ENCODE measurements at places on chromosomes 1 and 21. TPM values are rescaled to one million over a fixed set of nuclear protein-coding genes. Genes with fewer than 3 reads are reported as not detected.

The BCL2L15 gene
- 2.3 TPM for total RNA-seq

- DNase-seq = no peak
These were observed 76.6 kb downstream of the ABCA4 start for GRCh38 chr1:94044290-94044790.

GRCh38 chr1:91732291-91733107 is 153.5 kb downstream of the TGFBR3 start:
- DNase-seq = peak; percentile 85

The GJA4 gene
- not detected for total RNA-seq

DNA sequence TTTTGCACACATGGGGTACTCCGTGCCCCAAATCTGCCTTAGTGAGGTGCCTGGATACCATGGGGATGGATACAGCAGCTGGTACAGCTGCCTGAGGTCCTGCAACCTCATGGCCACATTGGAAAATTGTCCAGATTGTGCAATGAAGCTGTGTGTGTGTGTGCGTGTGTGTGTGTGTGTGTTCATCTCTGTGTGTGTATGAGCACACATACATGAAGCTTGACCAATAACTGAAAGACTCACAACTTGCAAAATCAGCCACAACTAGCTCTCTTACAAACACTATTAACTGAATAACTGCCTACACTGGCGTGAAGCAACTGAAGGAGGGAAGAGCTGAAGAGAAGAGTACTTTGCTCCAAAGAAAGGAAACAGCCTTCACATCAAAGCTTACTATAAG is 78.1 kb downstream of the ERG start:
- DNase-seq = no peak

The TINAGL1 gene
- 2.7 TPM for total RNA-seq

DNA sequence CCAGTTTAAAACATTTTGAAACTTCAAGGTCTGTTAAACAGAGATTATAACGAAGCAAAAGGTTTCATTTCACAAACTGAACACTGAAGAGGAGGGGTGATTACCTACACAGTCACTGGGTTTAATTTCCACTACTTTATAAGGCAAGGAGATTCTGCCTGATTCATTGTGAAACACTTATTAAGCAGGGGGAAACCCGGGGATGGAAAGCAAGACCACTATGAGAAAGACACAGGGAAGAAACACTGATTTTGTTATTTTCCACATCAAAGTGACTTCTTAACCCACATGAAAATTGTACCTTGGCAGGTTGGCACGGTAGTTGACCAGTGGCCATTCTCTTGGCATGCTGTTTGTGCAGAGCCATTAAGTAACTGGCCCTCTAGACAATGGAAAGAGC is 8.1 kb upstream of the F5 start:
- no peak for DNase-seq

DNA sequence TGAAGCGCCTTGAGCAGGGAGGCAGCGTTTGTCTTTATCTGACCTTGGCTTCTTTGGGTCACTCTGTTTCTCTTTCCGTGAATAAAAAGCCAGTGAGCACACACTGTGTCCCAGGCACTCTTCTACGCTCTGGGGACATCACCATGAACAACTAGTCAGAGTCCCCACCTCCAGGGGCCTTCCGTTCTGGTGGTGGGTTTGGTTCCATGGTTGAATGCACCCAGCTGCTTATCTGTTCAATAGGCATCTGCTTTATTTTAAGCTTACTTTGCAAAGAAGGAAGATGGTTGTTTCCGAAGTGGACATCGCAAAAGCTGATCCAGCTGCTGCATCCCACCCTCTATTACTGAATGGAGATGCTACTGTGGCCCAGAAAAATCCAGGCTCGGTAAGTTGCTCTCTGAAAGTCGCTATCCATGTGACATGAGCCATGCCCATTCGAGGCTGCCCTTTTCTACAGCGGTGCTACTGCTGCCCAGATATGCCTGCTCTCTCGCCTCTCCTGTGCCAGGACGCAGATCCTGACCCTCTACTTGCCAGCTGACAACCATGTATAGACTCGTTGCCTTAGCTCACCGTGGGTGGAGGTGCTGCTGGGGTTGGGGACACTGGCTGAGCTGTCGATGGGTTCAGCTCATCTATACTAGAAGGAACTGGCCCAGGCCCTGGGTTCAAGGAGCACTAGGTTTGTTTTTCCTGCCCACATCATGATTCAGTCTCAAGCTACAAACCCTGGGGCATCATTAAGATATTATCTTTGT is 5.9 kb downstream of the MX1 start:
- no peak for DNase-seq

GRCh38 chr1:119329541-119330461 is 38.8 kb upstream of the HAO2 start:
- DNase-seq = peak; percentile 15

DNA sequence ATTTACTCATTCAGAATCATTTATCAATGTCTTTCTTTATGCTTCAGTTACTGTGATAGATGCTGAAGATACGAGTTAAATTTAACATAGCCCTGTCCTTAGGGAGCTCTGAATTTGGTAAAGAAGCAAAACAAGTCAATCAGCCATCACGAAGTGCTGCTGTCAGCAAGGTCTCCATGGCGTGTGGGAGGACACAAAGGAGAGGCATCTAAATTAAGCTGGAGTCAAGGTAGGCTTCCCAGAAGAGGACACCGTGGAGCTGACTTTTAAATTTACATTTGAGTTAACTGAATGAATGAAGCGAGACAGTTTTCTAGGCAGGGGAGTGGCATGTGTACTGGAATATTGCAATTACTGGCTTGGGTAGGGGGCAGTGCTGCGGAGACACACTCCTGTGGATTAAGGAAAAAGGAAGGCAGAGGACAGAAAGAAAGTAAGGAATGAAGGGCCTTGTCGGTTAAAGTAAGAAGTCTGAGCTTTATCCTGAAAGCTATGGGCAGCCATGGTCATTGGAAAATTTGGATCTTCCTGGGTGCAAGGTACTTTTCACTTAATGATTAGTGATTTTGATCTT is 41.3 kb upstream of the C1orf87 start:
- DNase-seq = no peak

GRCh38 chr21:35627462-35627861 is 432.9 kb downstream of the SETD4 start:
- DNase-seq = no peak

The KRTCAP2 gene
- total RNA-seq = 383 TPM

GRCh38 chr1:59180735-59181134 is 116.2 kb upstream of the FGGY start:
- DNase-seq = no peak

DNA sequence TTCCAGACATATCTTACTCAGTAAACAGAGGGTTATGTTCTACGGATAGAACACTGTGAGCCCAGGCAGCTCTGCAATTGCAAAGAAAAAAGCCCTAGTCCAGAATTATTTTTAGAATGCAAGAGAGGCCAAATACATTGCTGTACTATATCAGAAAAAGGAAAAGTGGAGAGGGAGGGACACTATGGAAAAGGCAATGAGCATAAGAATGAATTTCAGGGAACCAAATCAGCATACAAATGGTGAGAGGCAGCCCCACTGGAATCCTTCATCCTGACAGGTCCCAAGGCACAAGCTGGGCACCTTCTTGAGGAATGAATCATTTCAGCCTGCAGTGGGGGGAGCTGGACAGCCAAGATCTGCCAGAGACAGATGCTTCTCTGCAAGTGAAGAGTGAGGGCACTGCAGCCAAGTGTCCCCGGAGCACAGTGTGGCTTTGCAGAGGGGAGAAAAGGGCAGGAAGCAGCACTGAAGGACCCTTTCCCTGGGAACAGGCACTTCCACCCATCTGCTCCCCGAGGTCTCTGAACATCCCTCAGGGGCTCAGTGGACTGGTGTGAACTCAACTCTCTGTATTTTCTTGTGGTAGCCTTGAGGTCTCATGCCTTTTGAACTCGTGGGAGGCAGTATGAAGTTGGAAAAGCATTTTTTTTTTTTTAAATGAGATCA is 115.6 kb downstream of the XCL2 start:
- DNase-seq = no peak

DNA sequence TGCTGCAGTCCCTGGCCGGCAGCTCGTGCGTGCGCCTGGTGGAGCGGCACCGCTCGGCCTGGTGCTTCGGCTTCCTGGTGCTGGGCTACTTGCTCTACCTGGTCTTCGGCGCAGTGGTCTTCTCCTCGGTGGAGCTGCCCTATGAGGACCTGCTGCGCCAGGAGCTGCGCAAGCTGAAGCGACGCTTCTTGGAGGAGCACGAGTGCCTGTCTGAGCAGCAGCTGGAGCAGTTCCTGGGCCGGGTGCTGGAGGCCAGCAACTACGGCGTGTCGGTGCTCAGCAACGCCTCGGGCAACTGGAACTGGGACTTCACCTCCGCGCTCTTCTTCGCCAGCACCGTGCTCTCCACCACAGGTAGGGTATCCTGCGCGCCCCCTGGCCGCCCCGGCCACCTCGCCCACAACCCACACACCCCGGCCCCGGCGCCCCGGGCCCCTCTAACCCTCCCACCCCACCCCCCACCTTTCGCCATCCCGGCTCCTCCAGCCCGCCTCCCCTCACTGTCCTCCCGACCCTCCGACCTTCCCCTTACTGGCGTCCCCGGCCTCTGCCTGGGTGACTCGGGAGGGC is 352 bp downstream of the KCNK1 start:
- DNase-seq = peak; percentile 72

GRCh38 chr1:69433073-69433472 is 134.6 kb upstream of the LRRC7 start:
- peak; percentile 1 for DNase-seq

- peak; percentile 95 for DNase-seq
These were observed 302.0 kb downstream of the DUSP10 start for GRCh38 chr1:221439747-221440501.

- DNase-seq = peak; percentile 44
These were observed 1.6 kb upstream of the AJAP1 start for GRCh38 chr1:4652631-4653327.

DNA sequence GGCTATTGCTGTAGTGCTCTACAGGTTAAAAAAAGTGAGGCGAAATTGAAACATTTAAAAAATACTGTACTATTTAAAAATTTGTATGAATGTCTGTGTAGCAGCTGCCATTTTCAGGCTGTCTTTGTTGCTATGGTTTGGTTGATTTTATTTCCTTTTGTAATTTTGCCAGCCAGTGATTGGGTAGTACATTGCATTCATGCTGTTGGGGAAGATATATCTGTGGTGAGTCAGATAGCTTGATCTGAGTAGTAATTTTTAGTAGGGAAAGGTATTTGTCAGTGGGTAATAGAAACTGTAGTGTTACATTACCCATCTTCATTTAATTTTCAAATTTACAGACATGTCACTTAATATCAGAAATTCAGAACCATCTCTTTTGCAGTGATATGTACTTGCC is 15.0 kb downstream of the NFIA start:
- DNase-seq = peak; percentile 55

The ZNF683 gene
- total RNA-seq = not detected

The IL19 gene
- not detected for total RNA-seq

GRCh38 chr1:230222678-230223077 is 155.6 kb downstream of the GALNT2 start:
- no peak for DNase-seq

- no peak for DNase-seq
These were observed 34.9 kb downstream of the SIPA1L2 start for GRCh38 chr1:232594768-232595698.

DNA sequence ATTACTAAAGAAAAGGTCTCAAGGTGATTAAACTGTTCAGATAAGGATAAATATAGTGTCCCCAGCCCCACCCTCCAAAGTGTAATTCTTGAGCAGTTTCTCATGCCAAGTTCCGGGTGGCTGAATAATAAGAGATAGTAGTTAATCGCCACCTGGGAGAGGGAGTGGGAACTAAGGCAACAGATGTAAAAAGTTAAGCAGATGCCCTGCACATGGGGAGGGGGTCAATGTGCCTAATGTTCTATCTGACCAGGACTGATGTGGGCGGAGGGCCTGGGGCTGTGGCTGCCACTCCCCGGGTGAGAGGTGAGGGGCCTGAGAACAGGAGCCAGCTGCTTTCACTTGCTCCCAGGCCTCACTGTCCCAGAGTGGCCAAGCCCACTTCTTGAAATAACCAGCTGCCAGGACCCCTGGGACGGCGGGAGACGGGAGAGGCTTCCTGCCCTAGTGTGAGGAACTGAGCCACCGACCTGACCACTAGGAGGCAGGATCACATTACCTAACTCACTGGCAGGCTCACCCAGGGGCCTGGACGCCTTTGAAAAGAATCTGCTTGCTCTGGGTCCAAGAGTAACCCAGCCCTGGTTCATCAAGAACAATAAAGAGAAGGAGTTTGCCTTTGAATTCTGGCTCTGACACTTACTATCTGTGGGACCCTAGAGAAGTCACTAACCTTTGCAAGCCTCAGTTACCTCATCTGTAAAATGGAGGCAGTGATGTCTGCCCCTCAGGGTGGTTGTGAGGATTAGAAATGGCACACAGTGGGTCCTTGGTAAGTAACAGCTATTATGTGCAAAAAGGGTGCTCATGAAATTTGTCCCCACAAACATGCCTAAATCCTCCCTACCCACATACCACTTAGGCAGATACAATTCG is 179.2 kb downstream of the ATG4C start:
- peak; percentile 54 for DNase-seq

The GPR52 gene
- 1.2 TPM for total RNA-seq

The CNKSR1 gene
- 31.0 TPM for total RNA-seq

GRCh38 chr1:223708001-223708359 is 4.4 kb upstream of the CAPN2 start:
- DNase-seq = peak; percentile 96

The ANKRD35 gene
- total RNA-seq = 0.29 TPM

The DCST1 gene
- 0.21 TPM for total RNA-seq

The FAM72B gene
- total RNA-seq = 8.6 TPM

The KRTAP10-4 gene
- not detected for total RNA-seq

The RNU1-3 gene
- 1,539 TPM for total RNA-seq

- no peak for DNase-seq
These were observed 6.7 kb downstream of the TRPM2 start for GRCh38 chr21:44360159-44360558.

Data from MCF 10A (cell line).